ENCODE measurements at places on chromosomes 7 and 10.

- no peak for DNase-seq
Measured at GRCh38 chr7:138303230-138304070, 156.6 kb upstream of the TRIM24 start.

DNA sequence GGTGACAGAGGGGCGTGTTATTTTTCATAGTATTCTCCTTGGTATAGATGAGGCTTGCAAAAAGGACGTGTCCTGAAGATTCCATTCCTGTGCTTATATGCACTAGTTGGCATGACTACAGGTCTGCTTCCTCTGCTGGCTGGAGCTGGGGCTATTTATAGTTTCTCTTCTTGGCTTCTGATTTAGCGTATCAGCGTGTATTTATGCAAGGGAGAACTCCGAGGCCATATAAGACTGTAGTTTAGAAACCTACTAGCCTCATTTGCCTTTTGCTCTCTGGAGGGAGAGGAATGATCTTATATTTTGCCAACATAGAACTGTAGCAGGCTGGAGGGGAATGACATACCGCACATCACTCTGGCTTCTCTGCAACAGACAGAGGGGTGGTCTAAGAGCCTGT lies 39.7 kb downstream of the CACNB2 start:
- peak; percentile 88 for DNase-seq

GRCh38 chr7:79182283-79182682 lies 271.2 kb downstream of the MAGI2 start:
- no peak for DNase-seq

GRCh38 chr7:22712999-22713398 lies 14.0 kb upstream of the IL6 start:
- DNase-seq, result no peak

GRCh38 chr7:113891828-113892227 lies 27.0 kb downstream of the PPP1R3A start:
- no peak for DNase-seq

DNA sequence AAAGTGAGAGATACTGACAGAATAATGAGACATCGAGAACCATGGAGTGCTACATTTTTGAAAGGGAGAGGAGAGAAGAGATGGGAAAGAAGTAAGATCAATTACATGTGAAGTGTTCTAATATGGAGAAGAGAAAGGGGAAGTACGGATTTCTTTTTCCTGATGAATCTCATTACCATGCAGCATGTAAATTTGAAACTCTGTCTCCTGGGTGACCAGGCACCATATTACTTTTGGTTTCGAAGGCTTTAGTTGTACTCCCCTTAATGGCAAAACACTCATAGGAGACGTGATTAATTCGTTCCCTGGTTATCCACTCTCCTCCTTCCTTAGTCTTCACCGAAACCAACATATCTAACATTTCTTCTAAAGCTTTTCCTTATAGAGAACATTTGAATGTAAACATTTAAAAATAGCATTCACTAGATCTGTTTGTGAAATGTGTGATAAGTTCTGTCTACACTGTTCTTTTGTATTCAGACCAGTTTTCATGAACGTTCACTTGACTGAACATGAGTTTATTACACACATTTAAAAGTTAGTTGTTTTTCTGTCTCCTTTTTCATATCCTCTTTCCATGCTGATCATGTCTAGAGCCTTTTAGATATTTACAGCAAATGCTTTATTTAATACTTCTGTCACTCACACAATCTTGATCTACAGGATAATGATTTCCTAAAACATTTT lies 80.2 kb upstream of the MSRB2 start:
- no peak for DNase-seq

DNA sequence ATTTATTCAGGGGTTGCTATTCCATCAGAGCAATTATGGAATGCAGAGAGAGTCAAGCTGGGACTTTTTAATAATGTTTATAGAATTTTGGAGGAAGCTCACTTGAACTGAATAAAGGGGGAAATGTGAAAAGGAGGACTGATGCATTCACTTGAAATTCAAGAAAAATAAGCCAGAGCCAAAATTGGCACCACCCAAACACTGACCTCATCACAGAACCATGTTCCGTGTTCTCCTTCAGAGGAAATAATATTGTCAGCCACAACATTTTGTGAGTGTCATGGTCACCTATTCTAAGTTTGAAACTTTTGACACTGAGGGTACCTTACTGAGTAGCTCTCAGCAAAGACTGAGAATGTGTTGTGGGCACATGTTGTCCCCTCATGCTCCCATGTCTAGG lies 207.0 kb downstream of the ANK3 start:
- DNase-seq, result peak; percentile 36

DNA sequence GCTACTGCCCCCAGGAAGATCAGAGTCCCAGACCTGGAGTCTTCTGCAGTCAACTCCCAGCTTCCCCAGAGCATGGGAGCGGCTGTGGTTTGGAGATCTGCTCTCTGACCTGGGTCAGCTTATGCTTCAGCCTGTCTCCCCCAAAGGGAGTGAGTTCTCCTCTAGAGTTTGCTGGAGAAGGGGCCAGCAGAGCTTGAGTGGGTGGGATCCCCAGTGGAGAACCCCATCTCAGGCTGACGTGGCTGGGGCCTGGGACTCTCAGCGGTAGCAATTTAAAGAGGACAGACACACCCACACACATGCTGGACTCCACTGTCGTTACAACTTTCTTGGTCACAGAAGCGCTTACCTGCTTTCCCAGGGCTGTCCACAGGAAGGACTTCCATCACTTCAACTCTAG lies 6.3 kb downstream of the UNC5B start:
- DNase-seq, result peak; percentile 27

DNA sequence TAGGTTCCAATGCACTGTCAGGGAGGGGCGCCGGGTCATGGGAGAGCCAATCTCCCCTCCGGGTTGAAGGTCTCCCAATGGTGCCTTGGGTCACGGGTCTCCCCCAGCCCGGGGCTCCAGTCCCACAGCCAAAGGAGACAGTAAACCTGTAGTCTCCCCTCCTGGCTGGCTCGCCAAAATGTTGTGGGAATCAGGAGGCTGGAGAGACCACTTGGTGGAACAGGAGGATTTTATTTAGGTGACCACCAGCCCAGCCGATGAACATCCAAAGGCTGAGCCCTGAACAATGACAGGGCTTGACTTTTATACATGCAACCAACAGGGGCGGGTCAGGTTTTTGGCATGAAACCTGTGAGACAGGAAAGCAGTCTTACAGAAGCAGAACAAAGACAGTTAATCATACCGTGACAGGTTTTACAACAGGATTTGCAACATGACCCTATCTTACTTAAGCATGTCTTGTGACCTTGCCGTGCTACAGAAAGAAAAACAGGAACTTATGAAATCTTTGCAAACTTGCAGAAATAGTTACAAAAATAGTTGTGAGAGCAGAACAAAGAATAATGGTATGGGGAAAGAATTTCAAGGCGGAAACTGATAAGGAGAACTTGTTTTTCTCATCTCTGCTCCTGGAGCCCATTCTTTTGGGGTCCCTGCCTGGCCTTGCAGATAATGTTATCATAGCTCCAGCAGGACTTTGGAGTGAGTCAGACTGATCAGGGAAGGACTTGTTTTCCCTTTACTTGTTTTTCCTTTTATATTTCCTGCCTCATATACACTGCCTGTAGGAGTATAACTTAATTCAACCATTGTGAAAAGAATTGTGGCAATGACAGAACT lies 7.1 kb downstream of the ERV3-1 start:
- DNase-seq, result no peak

DNA sequence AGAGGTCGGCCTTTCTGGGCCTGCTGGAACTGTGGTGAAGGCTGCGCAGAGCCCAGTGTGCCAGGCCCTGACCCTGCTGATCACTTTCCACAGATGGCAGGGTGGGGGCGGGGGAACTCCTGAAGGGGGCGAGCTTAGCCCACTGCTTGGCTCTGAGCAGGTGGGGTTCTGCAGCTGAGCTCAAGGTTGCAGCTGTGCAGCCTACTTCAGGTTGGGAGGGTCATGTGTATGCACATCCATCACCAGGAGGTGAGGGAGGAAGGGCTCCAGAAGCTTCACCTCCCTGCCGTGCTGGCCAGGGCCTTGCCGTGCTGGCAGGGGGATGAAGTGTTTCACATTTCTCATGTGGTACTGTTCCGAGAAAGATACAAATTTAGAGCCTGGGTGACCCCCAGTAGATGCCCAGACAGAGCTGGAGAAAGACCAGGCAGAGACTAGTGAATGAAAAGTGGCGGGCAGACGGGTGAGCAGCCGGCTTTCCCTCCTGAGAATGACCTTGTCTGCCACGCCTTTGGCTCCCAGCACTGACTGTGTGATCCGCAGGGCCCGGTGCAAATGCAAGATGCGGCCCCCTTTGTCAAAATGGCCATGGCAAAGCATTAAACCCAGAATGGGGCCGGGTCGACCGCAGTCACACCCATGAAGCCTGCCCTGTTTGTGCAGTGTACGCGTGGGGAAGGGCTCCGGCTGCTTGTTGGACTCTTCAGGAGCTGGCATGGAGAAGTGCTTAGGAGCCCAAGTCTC lies 25.2 kb downstream of the FAM241B start:
- no peak for DNase-seq

DNA sequence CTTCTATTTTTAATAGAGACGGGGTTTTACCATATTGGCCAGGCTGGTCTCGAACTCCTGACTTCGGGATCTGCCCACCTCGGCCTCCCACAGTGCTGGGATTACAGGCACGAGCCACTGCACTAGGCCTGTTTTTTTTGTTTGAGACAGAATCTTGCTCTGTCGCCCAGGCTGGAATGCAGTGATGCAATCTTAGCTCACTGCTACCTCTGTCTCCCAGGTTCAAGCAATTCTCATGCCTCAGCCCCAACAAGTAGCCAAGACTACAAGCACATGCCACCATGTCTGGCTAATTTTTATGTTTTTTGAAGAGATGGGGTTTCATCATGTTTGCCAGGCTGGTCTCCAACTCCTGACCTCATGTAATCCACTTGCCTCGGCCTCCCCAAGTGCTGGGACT lies 73.7 kb downstream of the TYW1B start:
- DNase-seq, result no peak

DNA sequence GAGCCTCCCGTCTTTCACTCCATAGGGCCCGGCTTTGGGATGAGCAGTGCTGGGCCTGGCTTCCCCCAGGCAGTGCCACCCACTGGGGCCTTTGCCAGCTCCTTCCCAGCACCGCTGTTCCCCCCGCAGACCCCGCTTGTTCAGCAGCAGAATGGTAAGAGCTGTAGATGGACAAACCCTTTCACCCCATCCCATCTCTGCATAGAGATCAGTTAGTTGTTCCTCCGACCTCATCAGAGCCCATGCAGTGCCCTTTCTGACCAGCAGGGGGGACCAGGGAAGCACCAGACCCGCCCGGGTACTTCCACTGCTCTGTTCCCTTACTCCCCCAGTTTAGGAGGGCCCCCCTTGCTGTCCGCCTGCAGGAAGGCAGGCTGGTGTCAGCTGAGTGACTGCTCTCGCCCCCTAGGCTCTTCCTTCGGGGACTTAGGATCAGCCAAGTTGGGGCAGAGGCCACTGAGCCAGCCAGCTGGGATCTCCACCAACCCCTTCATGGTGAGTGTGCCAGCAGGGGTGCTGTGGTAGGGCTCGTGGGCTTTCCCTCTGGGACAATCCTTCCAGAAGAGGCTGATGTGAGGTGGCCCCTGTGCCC lies 9.8 kb downstream of the SAP25 start:
- DNase-seq, result peak; percentile 75

DNA sequence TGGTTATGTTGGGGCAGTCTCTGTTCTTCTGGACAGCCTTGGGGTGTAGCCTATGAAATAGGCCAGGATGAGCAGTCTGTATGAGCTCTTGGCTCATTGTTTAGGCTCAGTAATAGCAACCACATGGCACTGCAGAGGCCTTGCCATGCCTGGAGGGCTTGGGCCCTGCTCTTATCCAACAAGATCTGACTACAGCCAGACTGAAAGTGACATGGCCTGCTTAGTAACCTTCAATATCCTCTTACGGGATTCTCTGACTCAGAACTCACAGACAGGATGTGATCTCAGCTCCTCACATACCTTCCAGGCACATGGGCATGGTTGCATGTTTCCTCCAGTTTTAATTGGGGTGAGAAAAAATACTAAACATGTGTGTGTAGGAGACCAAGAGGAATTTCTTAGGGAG lies 289.3 kb downstream of the PTEN start:
- DNase-seq, result no peak

- DNase-seq, result no peak
Measured at GRCh38 chr10:44834131-44834530, 77.0 kb upstream of the TMEM72 start.

GRCh38 chr7:70734411-70734810 lies 397.5 kb upstream of the GALNT17 start:
- DNase-seq, result no peak

DNA sequence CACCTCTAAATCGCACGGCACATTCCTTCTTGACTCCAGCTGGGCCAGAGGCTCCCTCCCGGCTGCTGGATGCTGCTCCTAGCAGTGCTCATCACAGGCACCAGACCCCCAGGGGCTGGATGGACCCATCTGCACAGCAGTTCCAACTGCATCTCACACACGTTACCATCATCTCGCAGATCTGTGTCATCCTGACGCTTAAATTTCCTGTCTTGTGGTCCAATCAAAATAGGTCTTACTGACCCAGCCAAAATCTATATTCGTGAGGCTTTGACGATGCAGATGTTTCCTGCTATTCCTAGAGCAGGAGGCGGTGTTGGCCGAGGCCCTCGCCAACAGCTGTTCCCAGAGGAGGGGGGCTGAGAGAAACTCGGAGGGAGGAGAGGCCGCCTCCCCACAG lies 108.0 kb downstream of the MKI67 start:
- DNase-seq, result no peak

GRCh38 chr7:89312551-89312950 lies 517.0 kb upstream of the TEX47 start:
- DNase-seq, result no peak

- no peak for DNase-seq
Measured at GRCh38 chr10:106401161-106401560, 763.3 kb downstream of the SORCS1 start.

DNA sequence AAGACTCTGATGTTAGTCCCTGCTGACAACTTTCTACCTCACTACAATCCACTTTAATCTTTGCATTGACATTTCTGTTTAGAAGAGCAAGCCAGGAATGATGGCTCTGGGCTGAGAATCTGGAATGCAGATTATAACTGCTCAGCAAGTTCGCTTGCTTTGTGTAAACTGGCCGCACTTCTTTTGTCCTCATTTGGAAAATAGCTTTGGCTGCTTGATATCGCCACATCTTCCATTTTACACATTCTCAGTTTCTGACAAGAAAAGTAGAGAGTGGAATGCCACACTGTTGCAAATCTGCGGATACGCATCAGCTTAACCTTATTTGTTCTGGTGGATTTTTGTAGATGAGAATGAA lies 429.8 kb downstream of the KCNMA1 start:
- DNase-seq, result no peak

DNA sequence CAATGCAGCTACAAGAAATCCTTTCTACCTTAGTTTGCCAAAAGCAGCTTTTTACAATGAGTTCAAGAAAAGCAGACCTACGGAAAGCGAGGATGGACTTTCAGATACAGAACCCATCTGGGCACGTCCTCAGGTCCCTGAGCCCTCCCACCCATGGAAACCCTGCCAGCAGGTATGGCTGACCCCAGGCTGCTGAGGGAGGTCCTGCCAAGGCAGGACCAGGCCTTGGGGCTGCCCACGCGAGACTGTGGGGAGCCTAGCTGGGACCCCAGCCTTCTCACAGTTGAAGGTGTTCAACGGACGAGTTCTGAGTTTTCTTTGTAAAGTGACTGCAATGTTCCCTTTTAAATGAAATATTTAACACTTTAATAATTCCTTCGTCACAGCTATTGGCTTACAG lies 245.0 kb downstream of the MGMT start:
- no peak for DNase-seq

GRCh38 chr10:122462533-122463465 lies 1.4 kb downstream of the HTRA1 start:
- no peak for DNase-seq

GRCh38 chr10:13990946-13991345 lies 339.8 kb downstream of the FRMD4A start:
- DNase-seq, result peak; percentile 39

- DNase-seq, result no peak
Measured at GRCh38 chr7:138662991-138663320, 38.2 kb downstream of the SVOPL start.

- DNase-seq, result peak; percentile 89
Measured at GRCh38 chr7:6435486-6436384, 12.0 kb downstream of the DAGLB start.
